DMS 273 treated with DMSO at 0.1 percent for 48 hours (cell line): ENCODE measurements at places on chromosomes 3 and 15.

DNA sequence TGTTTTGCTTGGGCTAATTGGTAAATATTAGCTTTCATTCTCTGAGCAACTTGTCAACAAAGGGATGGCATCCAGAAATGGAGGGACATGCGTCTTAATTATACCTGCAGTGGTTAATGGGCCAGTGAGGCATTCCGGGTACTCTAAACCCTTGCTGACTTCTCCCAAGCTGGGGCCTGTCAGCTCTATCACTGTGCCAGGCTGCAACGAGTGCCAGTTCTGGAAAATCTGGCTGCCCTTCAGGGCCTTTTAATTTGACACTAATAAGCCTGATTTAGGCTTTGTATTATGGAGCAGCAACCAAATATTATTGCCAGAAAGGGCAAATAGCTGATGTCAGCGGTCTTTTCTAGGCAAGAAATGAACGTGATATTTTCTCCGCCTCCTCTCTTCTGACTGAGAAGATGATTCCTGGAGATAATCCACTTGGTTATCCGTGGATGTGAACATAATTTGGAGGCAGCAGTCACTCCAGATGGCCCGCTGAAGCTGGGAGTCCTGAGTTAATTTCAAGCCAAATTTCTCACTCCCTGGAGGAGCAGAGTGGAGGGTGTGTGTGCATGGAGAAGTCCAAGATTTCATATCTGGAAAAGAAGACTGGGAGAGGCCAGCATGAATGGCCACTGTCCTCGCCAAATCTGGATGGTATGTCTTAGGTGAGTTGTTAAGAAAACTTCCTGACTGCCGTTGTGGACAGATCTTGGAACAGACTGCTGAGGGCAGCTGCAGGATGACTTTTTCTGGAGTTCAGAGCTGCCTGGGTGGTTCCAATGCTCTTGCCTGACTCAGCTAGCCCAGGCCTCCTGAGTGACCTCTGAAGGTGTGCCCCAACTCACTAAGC lies 44.4 kb upstream of the PSMD6 start:
- DNase-seq = peak; percentile 72

- no peak for DNase-seq
Observed at GRCh38 chr3:118485693-118486092, 549.0 kb downstream of the IGSF11 start.

- DNase-seq = no peak
Observed at GRCh38 chr15:29712149-29712885, 110.0 kb downstream of the TJP1 start.

- DNase-seq = no peak
Observed at GRCh38 chr3:114904633-114905032, 242.5 kb downstream of the ZBTB20 start.

DNA sequence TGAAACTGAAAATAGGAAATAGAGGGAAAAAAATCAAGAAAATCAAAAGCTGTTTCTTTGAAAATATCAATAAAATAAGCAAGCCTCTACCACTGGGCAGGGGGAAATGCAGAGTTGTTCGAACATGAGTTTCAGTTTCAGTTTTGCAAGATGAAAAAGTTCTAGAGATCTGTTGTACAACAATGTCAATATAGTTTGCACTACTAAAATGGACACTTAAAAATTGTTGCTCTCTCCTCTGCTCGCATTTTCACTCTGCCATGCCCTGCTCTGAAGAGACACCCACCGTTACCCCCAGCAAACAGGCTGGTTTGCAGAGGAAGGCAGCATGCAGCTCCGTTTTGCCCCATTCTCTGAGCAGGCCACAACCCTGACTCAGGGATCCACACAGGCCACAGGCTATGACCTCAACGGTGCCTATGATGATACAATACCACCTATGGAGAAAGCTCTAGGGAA lies 64.5 kb downstream of the ZNF148 start:
- DNase-seq = no peak

GRCh38 chr3:124201226-124201625 lies 209.3 kb upstream of the ROPN1 start:
- DNase-seq = no peak

DNA sequence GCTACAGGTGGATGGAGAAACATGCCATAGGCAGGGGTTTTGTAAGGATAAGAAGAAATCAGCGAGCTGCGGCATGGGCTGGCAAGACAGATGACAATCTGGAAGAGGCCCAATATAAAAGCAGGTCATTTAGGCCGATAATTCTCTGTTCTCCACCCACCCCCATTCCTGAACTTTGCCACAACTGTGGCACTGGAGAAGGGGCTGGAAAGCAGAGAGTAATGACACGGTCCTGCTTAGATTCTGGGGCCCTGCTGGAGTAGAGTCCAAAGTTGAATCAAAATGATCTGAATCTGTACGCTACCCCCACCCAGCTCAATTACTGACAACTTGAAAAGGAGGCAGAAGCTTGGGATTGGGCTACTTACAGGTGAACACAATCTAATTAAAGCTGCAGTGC lies 18.4 kb upstream of the BUB1B start:
- no peak for DNase-seq

DNA sequence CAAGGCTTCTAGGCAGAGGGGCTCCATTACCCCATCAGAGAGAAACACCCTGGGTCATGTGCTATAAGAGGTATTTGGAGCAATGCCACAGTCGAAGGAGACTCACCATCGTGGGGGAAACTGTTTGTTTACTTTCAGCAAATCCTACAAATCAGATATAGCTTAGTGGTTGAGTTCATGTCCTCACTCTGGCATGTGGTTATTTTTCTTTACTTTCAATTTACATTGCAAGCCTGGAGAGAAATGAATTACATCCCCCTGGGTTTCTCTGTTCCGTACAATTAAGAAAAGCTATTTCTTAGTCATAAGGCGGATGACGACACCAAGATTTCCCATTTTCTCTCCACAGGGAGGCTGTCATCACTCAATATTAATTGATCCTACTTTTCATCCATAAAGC lies 36.9 kb downstream of the RFTN1 start:
- no peak for DNase-seq

- no peak for DNase-seq
Observed at GRCh38 chr3:50365080-50365841, 5.9 kb upstream of the TMEM115 start.

DNA sequence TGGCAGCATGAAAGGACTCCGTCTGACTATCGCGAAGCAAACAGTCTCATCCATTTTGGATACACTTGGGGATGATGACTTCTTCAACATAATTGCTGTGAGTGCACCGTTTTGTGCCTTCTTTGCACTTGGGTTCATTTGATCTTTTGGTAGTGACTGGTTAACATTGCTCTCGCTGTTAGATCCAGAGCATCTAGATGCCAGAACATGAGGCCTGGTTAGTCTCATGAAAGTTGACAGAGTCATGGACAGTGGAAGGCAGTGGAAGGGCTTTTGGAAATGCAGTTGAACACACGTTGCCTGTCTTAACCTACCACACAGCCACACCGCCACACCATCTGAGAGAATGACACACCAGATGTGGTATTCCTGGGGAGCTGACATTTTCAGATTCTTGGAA lies 357.9 kb downstream of the LRTM1 start:
- DNase-seq = no peak

- no peak for DNase-seq
Observed at GRCh38 chr3:143751643-143752178, 96.6 kb downstream of the SLC9A9 start.

GRCh38 chr15:59157840-59158700 lies 48.6 kb upstream of the LDHAL6B start:
- DNase-seq = no peak

GRCh38 chr3:22453906-22454535 lies 703.0 kb upstream of the ZNF385D start:
- no peak for DNase-seq

DNA sequence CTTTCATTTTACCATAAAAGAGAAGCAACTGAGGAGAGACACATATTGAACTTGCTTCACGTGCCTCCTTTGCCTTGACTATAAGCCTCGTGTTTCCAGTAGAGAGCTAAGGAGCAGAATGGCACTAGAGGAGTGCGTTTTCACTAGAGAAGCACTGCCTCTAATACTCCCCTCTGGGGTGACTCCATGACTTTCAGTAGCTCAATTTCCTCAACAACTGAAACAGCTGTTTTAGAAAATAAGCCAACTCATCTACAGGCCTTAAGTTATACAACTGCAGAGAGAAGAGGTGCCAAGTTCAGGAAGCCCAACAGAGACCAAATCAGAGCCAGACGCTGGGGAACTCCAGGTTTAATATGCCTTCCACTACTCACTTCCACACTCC lies 1.9 kb downstream of the UBP1 start:
- DNase-seq = no peak

DNA sequence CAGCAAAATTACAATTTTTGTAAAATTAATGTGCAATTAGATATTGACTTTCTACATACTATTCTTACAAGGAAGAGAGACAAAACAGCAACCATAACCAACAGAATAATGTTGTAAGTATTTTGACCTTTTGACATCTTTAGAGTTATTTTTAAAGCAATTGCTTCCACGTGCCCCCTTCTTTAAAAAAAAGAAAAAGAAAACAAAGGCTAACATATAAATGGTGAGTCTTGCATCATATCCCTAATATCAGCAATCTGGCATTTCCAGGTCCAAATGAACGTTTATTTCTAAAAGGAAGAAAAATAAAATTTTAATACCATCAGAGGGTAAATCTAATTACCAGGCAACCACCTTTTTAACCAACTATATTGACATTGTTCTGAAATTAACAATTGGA lies 19.3 kb upstream of the STRIT1 start:
- no peak for DNase-seq

DNA sequence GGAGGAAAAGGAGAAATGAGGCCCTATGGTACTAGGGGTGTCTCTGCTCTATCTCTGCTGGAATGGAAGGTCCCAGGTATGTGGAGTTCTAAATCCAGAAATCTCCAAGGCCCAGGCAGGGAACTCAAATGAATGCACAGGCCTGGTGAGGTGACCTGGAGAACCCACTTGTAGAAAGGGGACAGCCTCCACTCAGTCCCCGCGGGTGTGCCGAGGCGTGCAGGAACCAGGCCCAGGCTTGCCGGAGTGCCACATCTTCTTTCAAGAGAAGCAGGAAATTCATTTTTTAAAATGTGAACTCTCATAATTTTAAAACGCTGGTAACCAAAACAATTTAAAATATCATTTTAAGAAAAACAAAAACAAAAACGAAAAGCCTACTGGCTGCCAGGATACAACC lies 32.2 kb upstream of the ADCY5 start:
- no peak for DNase-seq

GRCh38 chr3:148420242-148420641 lies 277.5 kb upstream of the AGTR1 start:
- DNase-seq = no peak

GRCh38 chr3:112805126-112805525 lies 41.5 kb downstream of the CD200R1L start:
- DNase-seq = no peak

DNA sequence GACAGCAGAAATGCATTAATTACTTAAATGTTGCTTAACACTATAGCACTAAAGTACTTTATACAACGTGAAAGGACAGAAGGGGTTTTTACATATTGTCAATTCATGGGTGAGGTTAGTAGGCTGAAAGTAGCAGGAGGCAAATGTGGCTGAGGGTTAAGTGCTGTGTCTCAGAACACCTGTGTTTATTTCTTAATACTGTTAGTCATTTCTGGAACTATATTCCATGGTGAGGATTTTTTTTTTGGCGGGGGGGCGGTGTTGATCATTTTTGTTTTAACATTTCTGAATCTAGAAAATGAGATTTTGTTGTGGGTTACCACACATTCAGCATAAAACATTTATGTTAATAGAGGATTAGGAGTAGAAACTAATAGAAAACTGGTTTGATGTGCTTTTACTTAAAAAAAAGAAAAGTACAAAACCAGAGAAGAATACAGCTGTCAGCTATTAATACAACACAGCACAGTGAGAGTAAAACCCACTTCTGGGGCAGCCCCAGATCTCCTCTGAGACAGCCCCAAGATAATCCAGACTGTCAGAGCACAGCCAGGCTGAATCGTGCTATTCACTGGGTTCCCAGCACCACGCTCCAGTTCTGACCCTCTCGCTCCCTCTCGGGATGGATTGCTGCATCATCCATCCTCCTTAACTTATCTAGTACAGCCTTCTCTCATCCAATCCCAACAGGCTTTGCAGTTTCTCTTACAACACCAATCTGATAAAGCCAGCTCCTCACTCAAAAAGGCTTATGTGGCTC lies 307.7 kb downstream of the TUSC7 start:
- no peak for DNase-seq

- DNase-seq = no peak
Observed at GRCh38 chr3:56886314-56886713, 84.6 kb upstream of the ARHGEF3 start.

DNA sequence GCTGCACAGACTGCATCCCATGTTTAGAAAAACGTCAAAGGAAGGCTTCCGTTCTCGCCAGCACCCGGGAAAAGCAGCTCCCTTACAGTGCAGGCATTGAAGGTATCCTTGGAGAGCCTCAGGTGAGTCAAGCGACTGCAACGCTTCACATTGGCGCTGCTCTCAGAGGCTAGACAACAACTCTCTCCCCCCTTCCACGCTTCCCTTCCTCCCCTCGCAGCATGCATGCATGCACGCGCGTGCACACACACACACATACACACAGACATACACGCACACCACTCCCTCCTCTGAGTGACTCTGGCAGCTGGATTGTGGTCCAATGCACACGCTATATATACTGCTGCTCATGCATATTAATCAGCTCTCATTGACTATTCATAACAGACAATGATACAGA lies 191.1 kb downstream of the PDZRN3 start:
- no peak for DNase-seq

- DNase-seq = no peak
Observed at GRCh38 chr15:51727141-51727897, 10.1 kb downstream of the LYSMD2 start.

DNA sequence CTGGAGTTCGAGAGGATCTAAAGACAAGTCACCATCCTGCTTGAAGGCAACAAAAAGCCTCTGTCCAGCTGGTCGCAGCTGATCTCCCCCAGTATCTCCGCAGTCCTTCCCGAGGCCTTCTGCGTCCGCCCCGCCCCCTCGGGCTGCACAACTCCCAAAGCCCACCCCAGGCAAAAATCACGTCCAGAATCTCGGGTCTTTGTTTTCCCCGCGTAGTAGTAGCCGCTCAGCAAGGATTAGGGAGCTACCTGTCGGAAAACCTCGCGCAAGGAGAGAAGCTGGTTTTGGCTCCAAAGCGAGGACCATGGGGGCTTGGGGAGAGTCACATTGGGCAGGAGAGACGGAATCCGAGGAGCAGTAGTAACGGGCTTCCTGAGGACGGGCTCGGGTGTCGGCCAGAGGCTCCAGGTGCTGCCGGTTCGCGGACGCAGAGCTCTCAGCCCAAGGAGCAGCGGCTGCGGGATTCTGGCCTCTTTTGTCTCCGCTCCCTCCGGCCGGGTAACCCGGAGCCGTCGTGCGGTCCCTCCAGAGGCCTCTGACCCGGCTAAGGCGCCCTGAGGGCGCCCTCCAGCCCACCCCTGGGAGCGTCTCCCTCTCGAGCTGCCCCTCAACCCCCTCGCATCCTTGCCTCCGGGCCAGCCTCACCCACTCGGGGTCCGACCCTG lies 401 bp downstream of the ZSCAN29 start:
- DNase-seq = no peak

GRCh38 chr3:65876028-65876420 lies 162.7 kb downstream of the MAGI1 start:
- DNase-seq = no peak

GRCh38 chr3:175103298-175103697 lies 244.2 kb downstream of the NAALADL2 start:
- no peak for DNase-seq

GRCh38 chr3:188931531-188931930 lies 240.2 kb upstream of the TPRG1 start:
- no peak for DNase-seq

GRCh38 chr3:189699885-189700284 lies 68.7 kb downstream of the TP63 start:
- no peak for DNase-seq

GRCh38 chr3:5499404-5499803 lies 311.9 kb downstream of the EDEM1 start:
- no peak for DNase-seq

GRCh38 chr15:87781959-87782625 lies 474.4 kb downstream of the NTRK3 start:
- DNase-seq = no peak
